ENCODE measurements at places on chromosomes 3 and 15.

DNA sequence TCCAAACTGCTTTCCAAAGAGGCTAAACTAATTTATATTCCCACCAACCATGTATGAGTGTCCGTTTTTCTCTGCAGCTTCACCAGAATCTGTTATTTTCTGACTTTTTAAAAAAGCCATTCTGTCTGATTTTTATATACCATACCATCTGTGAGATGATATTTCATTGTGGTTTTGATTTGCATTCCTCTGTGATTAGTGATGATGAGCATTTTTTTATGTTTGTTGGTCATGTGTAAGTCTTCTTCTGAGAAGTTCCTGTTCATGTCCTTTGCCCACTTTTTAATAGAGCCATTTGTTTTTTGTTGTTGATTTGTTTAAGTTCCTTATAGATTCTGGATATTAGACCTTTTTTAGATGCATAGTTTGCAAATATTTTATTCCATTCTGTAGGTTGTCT, 179.4 kb upstream of the ALCAM start:
- DNase-seq, result no peak

DNA sequence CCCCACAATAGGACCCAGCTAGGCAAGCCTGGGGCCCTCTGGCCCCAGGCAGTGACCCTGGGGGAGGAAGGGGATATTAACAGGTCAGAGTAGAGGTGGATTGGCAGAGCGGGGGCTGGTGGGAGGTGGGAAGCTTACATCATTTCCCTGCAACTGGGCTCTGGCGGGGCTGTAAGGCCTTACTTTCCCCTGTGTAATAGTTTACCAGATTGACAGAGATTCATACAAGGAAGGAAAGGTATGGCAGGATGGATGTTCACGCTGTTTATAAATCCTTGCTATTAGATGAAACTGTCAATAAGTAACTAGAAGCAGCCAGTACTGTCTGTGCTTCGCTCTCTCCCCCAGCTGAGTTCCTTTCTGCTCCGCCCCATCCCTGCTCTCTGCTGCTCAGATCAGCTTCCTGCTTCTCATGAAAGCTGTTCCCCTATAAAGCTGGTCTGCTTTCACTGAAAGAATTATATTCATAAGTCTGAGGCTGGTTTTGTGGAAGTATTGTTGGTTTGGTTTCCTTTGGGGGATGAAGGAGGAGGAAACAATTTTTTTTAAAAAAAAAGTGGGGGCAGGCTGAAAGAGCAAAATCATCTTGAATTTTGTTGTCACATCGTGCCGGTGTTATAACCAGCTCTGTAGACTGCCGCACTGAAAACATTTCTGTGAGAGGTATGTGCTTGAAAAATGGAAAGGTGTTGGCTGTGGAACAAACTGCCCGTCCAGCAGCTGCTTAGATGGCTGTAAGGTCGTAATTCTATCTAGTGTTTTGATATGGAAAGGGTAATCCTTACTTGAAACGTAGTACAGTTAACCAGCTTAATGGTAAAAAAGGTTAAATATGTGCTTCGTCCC, 76.4 kb downstream of the BBX start:
- DNase-seq, result peak; percentile 4

- DNase-seq, result no peak
These were observed 157.6 kb downstream of the NFKBIZ start for GRCh38 chr3:102006812-102007485.

GRCh38 chr3:43539321-43539720, 82.5 kb downstream of the ANO10 start:
- DNase-seq, result no peak

DNA sequence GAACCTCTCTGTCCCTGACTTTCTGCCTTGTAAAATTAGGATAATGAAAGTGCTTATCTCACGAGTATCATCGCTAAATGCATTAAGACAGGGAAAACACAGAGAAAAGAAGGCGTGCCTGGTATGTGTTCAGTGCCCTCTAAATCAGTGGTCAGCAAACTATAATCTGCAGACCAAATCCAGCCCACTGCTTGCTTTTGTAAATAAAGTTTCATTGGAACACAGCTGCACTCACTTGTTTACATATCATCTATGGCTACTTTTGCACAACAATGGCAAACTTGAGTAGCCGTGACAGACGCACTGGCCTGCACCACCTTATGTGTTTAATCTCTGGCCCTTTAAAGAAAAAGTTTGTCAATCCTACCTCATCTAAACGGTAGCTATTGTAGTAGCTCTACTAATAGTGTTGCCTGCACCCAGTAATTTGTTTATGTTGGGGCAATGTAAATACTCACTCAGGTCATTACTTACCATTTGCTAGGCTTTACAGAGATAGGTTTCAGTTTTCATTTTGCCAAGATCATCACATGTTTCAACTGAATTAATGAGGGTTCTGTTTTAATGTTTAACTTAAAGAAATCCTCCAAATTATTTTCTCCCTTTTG, 229.4 kb downstream of the FEZF2 start:
- no peak for DNase-seq

- no peak for DNase-seq
These were observed 2.4 kb downstream of the KLHDC8B start for GRCh38 chr3:49173792-49174170.

- DNase-seq, result no peak
These were observed 5.9 kb upstream of the STRA6 start for GRCh38 chr15:74208496-74208895.

DNA sequence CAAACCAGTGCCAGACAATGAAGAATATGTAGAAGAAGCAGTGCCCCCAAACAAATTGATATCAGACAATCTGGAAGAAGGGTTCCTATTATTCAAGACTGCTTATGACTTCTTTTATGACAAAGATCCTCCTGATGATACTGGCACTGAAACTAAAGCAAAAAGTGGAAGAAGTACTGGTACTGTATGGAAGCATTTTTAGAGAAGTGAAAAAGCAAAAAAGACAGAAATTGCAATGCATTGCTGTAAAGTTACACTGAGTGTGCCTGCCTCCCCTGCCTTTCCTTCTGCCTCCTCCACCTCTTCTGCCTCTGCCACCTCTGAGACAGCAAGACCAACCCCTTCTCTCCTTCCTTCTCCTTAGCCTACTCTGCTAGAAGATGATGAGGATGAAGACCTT, 167.6 kb downstream of the PLCL2 start:
- DNase-seq, result no peak

- no peak for DNase-seq
These were observed 105.9 kb upstream of the AKAP13 start for GRCh38 chr15:85274315-85275050.

DNA sequence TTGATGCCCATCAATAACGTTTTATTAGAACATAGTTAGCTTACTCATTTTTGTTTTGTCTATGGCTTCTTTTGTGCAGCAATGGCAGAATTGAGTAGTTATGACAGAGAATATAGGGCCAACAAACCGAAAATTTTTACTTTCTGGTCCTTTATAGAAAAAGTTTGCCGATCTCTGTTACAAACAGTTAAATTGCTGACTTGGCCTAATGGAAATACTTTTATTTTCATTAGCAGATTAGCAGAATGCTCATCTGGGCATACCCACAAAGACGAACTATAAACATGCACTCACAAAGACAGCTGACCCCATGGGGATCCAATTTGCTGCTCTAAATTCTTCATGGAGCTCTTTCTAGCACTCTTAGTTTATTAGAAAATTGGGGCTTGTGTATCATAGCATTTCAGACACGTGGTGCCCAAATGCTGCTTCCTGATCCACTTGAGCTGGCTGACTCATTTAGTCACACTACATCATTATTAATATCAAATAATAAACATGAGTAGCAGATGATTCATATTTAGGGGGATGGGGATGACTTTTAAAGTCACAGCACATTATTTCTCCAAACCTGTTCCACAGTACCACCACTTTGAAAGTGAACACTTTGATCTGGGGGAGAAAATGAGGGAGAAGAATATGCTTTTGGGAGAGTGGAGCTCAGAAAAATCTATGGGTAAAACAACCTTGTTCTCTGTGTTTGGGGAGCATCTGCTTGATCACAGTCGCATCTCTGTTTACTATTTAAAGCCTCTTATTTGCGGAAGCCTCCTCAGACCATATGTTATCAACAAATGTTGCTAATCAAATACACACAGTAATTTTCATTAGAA, 228.1 kb upstream of the FEZF2 start:
- DNase-seq, result no peak

GRCh38 chr3:3589715-3590130, 209.5 kb upstream of the LRRN1 start:
- no peak for DNase-seq

DNA sequence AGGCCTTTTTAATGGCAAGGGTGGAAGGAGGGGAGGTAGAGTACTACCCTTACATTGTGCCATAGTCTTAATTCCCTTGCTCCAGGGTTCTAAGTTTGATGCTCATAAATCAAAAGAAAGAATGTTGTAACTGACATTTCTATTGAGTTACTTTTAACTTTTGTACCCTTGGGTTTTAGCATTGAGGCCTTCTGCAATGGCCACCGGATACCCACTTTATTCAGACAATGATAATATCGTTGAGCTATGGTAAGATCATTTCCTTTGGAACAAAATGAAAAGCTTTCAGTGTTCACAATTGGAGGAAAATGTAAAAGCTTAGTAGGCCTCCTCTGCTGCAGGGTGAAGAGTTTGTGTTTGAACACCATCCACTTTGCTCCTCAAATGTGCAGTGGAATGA, 16.8 kb downstream of the CGNL1 start:
- no peak for DNase-seq

DNA sequence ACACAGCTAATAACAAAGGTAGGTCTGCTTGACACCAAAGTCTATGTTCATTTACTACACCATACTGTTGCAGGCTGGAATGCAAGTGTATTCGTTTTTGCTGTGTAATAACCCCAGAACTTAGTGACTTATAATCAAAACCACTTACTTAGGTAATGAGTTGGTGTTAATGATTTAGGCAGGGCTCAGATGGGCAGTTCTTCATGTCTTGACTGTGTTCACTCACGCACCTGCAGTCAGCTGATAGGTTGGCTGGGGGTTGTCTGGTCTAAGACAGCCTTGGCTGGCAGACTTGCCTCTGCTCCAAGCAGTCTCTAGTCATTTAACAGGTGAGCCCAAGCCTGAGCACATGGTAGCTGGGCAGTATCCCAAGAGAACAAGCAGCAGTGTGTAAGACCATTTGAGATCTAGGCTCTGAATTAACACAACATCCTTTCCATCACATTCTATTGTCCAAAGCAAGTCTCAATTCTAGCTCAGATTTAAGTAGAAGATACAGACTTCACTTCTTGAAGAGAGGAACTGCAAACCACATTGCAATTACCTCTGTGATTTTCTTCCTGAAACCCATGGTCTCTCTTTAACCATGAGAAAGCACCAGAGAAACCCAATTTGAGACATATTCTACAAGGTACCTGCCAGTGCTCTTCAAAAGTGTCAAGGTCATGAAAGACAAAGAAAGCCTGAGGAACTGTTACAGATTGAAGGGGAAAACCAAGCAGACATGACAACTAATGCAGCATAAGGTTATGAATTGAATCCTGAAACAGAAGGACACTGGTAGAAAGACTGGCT, 13.3 kb upstream of the DCLK3 start:
- DNase-seq, result no peak

- no peak for DNase-seq
These were observed 54.3 kb upstream of the SEC61A1 start for GRCh38 chr3:127997961-127998360.

DNA sequence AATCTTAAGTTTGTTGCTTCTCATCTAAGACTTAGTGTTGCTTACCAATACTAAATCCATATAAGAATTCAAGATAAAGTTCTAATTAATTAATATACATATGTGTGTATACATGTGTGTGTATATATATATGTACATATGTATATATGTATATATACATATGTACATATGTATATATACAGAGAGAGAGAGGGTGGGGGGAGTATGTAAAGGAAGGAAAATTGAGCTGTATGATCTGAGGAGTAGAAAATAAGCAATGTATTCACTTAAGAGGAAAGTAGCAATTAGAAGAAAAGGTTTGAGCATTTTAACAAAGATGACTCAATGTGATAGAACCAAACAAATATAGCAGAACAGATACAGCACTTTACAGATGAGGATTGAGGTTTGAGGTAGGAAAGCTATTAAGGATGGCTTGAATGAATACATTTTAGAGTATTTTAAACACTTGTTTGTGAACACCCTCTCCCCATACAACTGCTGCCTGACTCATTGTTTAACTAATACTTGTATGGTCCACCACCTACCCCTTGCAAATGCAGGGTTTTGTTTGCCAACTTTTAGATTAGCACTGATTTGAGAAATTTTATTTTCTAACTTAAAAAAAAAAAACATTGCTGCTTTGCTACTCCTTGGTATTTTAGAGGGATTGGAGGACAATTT, 681.1 kb upstream of the CADM2 start:
- no peak for DNase-seq

DNA sequence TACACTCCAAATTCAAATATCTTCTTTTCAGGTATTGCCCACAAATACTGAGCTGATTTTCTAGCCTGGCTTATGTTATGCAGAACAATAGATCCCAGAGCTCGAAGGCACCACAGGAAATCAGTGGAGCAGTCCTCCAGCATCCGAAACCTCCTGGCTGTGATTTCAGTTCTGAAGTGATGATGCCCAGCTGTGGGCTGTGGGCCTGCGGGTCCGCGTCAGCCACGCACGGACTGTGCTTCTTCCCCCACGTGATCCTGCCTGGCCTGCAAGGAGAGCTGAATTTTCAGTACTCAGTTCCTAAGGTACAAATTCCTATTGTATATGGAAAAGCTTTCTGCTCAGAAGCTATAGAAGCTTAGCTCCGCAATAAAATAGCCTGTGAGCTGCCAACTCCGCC, 96.2 kb downstream of the OCA2 start:
- no peak for DNase-seq

DNA sequence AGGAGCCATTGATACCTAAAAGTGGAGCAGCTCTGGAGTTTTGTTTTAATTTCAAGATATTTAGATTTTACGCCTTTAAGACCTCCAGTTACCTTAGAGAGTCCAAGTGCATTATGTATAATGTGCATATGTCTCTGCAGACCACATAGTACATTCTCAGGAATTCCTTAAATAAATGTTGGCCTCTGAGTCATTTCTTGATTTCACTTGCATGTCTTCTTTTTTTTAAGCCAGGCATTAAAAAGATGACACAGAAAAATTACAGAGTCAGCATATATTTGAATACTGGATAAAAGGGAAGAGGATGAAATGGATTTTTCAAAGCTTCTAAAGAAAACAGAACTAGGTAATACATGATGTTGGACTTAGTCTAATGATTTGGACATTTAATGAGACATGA, 125.2 kb downstream of the TMCO5A start:
- DNase-seq, result no peak

GRCh38 chr3:66233033-66233432, 12.2 kb downstream of the SLC25A26 start:
- DNase-seq, result no peak

GRCh38 chr3:136193278-136194054, 2.7 kb downstream of the MSL2 start:
- no peak for DNase-seq

GRCh38 chr3:87997966-87998365, 60.8 kb downstream of the CGGBP1 start:
- DNase-seq, result no peak

GRCh38 chr3:53680028-53680427, 166.2 kb downstream of the CHDH start:
- no peak for DNase-seq

GRCh38 chr3:159451482-159451881, 537.2 kb upstream of the IL12A start:
- no peak for DNase-seq

- no peak for DNase-seq
These were observed 1086.9 kb downstream of the DIPK2A start for GRCh38 chr3:145058483-145058882.

- DNase-seq, result no peak
These were observed 28.7 kb downstream of the SST start for GRCh38 chr3:187641320-187642016.

Measured in T-helper 22 cell (primary cell).